Hepatocyte (in vitro differentiated cells): ENCODE measurements at places on chromosomes 7 and 10.

DNA sequence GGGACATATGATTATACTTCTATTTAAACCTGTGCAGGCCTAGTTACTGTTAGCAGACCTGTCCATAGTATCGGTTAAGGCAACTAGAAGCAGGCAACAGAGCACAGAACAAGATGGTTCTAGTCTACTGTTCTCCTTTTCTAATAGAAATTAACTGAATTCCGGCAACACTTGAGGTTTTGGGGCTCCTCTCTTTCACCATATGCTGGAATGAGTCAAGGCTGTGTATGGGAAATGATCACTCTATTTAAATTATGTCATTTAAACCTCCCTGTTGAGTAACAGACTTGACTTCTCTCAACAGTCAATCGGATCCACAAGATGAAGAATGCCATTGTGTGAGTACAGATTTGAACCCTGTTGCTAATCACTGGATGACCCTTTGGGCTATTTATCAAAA is 6.2 kb upstream of the OTUD1 start:
- no peak for DNase-seq

DNA sequence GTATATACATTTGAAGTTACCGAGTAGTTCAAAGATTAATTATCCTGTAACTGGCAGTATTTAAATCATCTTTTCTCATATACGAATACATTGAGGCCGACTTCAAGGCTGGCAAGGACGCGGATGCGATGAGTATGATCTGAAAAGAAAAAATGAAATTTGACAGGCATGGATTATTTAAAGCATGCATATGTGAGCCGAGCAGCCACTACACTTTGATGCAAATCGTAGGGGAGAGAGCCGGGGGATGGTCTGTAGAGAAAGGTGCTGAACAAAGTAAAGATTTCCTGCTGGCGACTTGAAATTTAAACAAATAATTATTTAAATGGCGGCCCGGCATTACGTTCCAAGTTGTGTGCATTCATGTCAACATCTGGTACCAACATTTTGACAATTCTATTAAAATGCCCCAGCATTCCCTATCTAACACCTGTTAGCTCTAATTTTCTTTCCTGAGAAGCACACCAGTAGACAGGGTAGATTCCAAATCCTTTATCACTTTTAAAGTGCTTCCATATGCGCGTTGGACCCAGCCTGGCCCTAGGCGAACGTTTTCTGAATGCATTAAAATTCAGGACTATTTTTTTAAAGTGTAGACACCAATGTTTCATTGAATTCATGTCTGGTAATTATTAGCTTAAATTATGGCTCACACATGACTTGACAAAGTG is 188.7 kb downstream of the EMX2 start:
- no peak for DNase-seq

- no peak for DNase-seq
Observed at GRCh38 chr7:3064067-3064466, 20.4 kb upstream of the CARD11 start.

DNA sequence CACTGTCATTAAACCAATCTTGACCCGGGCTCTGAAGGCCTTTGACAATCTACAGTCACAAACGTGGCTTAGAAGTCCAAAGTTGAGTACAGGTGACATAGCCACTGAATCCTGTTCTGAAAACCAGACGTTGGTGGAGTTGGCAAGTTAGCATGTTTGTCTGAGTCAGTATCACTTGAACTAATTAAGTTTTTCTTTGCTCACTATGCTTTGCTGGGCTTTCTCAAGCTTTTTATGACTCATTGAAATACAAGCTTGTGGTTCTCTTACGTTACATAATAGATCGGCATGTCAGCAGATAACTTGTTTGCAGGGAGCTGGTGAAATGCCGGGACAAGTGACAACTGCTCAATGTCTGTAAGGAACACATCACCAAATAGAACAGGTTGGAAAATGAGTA is 53.8 kb downstream of the ARL5B start:
- DNase-seq: peak; percentile 70

- no peak for DNase-seq
Observed at GRCh38 chr10:35723059-35723458, 81.0 kb upstream of the FZD8 start.

DNA sequence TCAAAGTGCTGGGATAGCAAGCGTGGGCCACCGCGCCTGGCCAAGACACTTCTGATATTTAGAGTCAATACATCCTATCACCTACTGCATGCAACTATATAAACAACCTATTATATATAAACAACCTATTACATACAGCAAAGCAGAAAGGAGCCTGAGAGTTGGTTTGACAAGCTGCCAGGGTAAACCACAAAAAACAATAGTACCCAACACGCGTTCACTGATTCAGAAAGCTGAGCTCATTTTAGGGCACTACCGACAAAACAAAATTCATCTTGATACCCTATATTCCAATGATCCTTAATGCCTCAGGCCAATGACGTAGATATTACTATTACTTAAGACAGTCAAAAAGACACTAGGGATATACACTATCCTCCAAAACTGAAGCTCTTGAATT is 16.2 kb downstream of the MALSU1 start:
- DNase-seq: no peak

GRCh38 chr10:131201741-131202515 is 109.6 kb downstream of the TCERG1L start:
- DNase-seq: no peak

DNA sequence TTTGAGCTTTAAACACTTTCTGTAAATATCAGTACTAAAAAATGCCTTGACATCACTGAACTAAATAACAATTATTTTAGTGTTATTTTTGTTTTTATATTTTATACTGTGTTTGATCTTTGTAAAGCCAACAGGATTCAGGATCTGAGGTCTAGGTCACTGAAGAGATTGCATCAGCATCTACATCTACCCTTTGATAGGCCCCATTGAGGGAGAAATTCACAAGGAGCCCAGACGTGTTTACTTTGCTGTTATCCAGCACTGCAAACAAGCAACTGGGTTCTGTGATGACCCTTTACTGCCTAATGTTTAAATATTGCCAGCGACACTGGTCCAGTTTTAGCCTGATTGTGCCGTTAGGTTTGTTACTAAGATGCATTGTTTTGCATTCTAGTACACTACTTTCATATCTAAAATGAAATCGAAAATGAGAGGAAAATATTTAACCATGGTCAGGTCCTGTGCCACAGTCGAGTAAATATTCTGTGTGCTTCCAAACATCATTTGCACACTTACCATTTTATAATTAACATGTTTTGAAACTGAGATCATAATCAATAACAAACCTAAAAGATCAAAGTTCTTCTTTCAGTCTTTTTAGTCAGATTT is 48.7 kb downstream of the SP8 start:
- peak; percentile 12 for DNase-seq

GRCh38 chr10:45470098-45471012 is 96.3 kb downstream of the ALOX5 start:
- peak; percentile 46 for DNase-seq

- DNase-seq: no peak
Observed at GRCh38 chr10:88077977-88078376, 214.6 kb downstream of the PTEN start.

DNA sequence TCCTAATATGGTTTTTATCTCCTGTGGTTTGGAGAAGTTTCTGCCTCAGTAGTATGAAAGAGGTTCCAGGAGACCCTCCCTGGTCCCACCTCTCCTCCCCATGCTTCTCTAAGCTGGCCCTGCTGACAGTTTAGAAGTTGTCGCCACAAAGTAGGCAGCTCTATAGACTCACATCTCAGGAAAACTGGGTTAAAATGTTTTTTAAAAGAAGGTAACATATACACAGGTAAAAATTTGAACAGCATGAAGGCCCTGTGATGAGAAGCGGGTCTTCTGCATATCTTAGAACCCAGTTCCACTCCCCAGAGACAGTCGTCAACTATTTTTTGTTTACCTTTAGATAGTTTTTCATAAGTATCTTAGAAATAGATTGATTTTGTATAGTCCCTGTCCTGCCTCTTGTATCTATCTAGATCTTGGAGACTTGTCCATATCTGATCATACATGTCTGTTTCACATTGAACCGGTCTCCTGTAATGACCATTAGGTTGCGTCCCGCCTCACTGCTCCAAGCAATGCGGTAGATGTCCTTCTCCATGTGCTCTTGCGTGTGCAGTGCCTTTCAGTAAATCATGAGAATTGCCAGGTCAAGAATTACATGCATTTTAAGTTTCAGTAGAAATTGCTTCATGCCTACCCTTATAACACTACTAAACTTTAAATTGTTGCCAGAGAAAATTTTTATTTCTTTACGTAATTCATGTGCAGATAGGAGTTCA is 2.2 kb downstream of the DUSP5 start:
- DNase-seq: no peak

DNA sequence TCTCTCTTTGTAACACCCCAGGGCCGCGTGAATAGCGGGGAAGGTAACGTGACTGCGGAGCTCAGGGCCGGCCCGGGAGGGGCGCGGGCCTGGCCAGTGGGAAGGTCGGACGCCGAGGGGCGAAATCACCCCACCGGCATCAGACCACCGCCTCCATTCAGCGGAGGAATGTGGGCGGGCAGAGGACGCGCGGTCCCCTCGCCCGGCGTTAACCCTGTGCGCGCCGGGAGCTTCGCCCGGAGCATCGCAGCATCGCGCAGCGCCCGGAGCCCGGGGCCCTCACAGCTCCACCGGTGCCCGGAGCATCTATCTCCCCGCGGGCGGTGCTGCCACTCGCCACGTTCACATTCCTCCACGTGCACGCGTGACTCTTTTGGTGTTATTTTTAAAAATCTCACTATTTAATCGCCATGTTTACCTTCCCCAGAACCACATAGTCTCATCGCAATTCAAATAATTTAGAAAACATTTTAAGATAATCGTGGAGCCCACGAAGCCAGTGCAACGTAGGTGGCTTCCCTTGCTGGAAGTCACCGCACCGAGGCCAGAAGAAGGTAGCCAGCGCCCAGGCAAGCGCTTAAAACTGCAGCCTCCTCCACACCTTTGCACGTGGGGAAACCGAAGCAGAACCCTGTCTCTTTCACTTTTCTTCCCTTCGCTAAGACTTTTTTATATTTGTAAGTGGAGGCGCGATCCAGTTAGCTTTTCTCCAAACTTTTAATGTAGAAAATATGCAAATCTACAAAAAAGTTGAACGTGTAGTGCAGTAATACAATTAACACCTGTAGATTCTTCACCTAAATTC is 21.8 kb downstream of the FGFBP3 start:
- DNase-seq: peak; percentile 74

GRCh38 chr7:100943693-100944092 is 5.6 kb upstream of the MUC3A start:
- no peak for DNase-seq

DNA sequence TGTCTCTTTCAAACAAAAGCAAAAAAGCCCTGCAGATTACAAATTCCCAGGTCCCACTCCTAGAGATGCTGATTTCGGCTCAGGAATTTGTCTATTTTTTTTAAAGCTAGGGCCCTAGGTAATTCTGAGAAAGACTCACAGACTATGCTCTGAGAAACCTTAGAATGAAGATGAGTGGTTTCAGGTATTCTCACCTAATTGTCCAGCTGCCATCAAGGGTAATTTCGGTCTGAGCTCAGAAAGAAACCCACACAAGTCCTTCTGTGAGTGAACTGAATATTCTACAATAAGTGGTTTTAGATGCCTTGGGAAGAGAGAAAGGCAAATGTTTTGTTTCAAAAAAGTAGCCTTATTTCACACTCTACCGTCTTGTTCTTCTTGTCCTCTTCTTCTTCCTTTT is 45.7 kb downstream of the DCLRE1A start:
- DNase-seq: no peak

GRCh38 chr7:30612658-30613265 is 18.1 kb downstream of the GARS1 start:
- DNase-seq: no peak

DNA sequence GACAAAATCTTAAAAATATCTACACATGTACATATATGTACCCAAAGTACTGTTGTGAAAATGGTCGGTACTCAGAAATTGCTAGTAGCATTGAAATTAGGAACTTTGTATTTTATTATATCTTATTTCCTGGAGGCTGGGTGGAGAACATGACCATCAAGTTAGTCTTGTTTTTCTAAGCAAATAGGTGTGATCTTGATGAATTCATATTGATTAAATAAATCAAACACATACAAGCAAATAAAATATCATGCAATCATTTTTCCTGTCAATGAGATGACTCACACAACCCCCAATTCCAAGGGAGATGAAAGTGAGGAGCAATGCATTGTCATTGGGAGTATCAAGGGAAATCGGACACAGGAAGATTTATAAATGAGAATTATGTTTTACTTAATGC is 18.0 kb downstream of the VSTM2A start:
- DNase-seq: no peak

- no peak for DNase-seq
Observed at GRCh38 chr7:73844131-73844547, 1.8 kb upstream of the METTL27 start.

GRCh38 chr10:122421054-122421625 is 33.3 kb upstream of the ARMS2 start:
- DNase-seq: no peak

DNA sequence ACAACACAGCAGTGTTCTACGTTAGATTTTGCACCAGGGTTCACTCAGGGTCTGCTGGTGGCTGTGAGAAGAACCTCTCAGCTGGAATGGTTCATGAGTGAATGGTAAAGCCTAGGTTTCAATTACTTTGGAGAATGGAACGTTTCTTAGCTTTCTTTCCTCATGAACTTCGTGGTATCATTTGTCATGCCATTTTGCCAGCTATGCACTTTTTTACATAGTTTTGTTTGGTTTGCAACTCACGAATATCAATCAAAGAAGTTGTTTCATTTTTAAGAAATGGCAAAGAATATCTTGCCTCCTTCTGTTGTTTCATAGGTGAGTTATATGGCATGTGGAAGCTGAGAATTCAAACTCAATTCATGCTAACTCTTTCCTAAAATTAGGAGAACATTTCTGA is 34.1 kb upstream of the RAB11FIP2 start:
- DNase-seq: no peak

- no peak for DNase-seq
Observed at GRCh38 chr7:2529161-2530070, 9.8 kb downstream of the LFNG start.

GRCh38 chr10:15336211-15336610 is 34.9 kb downstream of the FAM171A1 start:
- no peak for DNase-seq

- peak; percentile 44 for DNase-seq
Observed at GRCh38 chr7:75756991-75757676, 14.9 kb downstream of the CCL26 start.

DNA sequence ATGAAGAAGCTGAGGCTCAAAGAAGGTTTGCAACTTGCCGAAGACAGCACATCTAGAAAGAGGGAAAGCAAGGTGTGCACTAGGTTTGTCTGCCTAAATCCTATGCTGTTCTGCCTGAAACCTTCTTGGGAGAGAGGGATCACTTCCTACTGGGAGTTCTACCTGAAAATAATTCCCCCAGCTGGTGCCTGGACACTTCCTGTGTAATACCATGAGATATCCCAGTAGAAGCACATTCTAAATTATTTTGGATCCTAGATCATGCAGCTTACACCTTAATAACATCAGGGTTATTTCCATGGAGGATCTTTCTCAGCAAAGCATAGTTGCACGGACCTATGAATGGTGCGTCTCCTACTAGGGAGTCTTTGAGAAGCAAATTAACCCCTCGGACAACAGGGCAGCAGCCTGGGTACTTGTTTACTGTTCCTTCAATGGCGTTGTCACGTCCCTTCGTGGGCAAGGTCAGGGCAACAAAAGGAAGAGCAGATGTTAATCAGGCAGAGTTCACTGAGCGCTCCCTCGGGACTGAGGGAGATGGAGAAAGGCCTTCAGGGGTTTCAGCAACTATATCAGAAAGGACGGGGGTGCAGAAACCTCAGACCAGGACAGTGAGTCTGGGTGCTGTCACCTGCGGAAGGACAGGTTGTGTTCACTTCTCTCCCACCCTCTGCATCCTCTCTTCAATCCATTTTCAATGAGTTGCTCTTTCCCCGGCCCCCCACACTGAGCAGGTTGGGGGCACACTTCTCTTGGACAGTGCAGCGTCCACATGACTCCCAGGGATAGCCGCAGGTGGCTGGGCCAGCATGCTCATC is 44.0 kb downstream of the OAT start:
- DNase-seq: no peak
